ENCODE measurements at places on chromosomes 6 and 20. TPM values are rescaled to one million over a fixed set of nuclear protein-coding genes. Genes with fewer than 3 reads are reported as not detected.

- peaks cover 15% of the 10 kb centered on the region for H3K27me3 ChIP-seq
- no peak overlapping the region for H3K27ac ChIP-seq
- peaks cover 6% of the 10 kb centered on the region for H3K4me1 ChIP-seq
- H3K36me3 ChIP-seq: no peaks in the 10 kb centered on the region
- DNase-seq: no peak
Observed at GRCh38 chr6:43714311-43715055, 26.9 kb upstream of the MRPS18A start.

Gene TRAPPC3L
- total RNA-seq: not detected

DNA sequence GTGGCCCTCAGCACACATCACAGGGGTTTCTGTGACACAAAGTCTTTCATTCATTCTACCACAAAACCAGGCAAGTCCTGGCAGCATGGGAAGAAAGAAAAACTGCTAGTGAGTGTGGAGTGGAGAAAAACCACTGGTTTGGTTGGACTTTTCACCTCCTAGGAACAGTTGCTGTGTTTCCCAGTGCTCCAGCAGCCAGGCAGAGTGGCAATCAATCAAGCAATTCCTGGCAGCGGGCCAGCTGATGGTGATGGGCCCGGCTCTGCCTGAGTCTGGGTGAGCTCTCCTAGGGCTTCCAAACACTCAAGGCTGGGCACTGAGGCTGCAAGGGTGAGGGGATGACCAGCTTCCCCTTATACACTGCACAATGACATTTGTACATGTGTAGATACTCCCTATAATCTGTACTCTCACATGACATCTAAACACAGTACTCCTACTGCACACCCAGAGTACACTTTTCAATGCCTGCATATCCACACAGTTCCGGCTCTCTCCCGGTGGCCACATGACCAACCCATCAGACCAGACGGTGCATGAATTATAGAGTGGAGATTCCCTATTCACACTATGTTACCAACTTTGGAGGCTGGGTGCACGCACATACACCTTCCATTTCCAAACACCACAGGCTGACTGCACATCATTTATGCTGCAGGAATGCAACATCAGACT, 156.6 kb downstream of the UNC5CL start:
- peaks cover 10% of the 10 kb centered on the region for H3K27me3 ChIP-seq
- no peak overlapping the region for H3K4me3 ChIP-seq
- DNase-seq: no peak
- no peaks in the 10 kb centered on the region for H3K36me3 ChIP-seq
- no peak overlapping the region for H3K27ac ChIP-seq
- peaks cover 4% of the 10 kb centered on the region for H3K4me1 ChIP-seq

Gene NKAIN2
- not detected for total RNA-seq

- peaks cover 5% of the 10 kb centered on the region for H3K27me3 ChIP-seq
- H3K27ac ChIP-seq: no peak overlapping the region
- no peaks in the 10 kb centered on the region for H3K36me3 ChIP-seq
- no peaks in the 10 kb centered on the region for H3K4me1 ChIP-seq
- no peak overlapping the region for H3K4me3 ChIP-seq
Observed at GRCh38 chr6:137465378-137466009, 28.7 kb downstream of the OLIG3 start.

DNA sequence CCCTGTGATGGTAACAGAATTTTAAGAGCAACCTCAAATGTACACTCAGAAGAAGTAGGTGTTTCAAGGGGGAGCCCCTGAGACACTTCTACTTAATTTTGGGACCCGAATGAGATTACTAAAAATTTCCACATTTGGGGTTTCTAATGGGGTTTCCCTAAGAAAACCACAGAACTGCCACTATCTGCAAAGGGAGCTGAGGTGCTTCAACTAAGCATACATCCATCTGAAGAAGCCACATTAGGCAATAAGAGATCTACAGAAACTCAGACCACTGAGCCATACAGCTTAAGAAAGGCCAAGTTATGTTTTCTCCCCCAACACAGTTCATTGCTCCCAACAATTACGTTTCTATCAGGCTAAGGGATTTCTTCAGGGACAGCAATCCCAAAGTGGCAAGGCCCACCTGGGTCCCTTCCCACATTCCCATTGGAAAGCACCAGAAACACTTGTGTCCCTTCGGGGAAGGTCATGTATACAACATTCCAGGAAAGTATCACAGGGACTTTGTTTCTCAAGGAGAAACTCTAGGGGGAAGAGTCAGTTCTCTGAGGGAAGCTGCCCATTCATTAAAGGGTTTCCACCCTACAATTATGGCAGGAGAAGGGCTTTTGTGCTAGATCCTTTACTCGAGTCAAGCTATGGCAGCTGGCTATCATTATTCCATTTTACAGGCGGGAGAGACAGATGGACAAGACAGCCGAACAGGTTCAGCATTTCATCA, 5.0 kb downstream of the BCL2L1 start:
- H3K27ac ChIP-seq: peak overlapping the region; percentile 94
- no peaks in the 10 kb centered on the region for H3K27me3 ChIP-seq
- peaks cover 52% of the 10 kb centered on the region for H3K4me1 ChIP-seq
- H3K36me3 ChIP-seq: peaks cover 97% of the 10 kb centered on the region

Gene PLG
- not detected for total RNA-seq

DNA sequence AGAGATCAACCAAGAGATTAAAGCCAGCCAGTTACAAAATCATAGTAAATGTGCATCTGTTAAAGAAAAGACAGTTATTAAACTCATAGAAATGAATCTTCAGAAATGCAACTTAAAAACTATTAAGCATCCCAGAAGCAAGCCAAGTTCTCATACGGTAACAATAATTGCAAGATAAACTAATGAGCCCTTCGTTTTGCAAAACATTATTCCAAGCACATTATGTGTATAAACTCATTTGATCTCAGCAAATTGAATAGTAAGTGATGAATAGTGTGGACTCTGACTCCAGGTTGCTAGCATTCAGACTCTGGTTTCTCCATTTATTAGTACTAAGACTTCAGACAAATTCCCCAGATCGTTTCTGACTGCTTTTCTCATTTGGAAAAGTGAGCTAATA, 85.2 kb downstream of the SNAP25 start:
- H3K27ac ChIP-seq: no peak overlapping the region
- peaks cover 1% of the 10 kb centered on the region for H3K4me1 ChIP-seq
- no peak for DNase-seq
- no peak overlapping the region for H3K4me3 ChIP-seq
- peaks cover 8% of the 10 kb centered on the region for H3K27me3 ChIP-seq
- no peaks in the 10 kb centered on the region for H3K36me3 ChIP-seq

DNA sequence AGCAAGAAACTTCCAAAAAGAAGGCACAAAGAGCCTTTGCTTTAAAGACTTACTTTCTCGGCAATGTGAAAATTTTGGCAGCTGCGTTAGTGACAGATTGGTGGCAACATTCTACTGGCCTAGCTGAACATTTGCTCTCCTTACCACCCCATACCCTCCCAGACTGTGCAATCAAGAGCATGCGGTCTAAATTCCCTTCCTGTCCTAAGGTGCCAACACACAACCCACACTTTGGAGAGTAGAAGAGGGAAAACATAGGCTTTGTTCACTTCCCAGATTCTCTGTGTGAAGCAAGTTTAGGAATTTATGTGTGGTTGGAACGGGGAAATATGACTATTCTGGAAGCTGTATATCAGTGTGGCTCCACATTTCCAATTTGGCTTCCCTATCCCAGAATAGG, 29.8 kb upstream of the NEDD9 start:
- H3K4me1 ChIP-seq: peaks cover 52% of the 10 kb centered on the region
- H3K27me3 ChIP-seq: no peaks in the 10 kb centered on the region
- DNase-seq: no peak
- H3K4me3 ChIP-seq: no peak overlapping the region
- H3K36me3 ChIP-seq: peaks cover 8% of the 10 kb centered on the region
- H3K27ac ChIP-seq: no peak overlapping the region

Gene CASS4
- 5.1 TPM for total RNA-seq

Gene ECT2L
- total RNA-seq: not detected

Gene SGK2
- total RNA-seq: 0.27 TPM

DNA sequence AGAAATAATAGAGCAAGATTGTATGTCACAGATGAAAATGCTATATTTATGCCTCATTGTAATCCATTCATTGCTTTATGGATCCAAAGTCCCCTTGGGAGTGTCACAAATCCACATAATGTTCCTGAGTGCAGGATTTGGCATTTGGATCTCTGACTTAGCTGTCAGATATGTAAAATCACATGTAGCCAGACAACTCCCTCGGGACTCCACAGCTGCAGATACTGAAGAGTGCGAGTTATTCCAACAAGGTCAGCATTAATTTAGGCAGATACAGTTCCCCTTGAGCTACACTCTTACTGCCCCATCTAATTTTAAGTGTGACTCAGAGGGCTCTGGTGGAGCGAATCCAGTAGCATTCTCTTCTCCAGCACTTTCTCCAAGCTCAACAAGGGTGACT, 433.2 kb downstream of the CD83 start:
- no peaks in the 10 kb centered on the region for H3K36me3 ChIP-seq
- DNase-seq: no peak
- no peak overlapping the region for H3K4me3 ChIP-seq
- H3K27me3 ChIP-seq: peaks cover 2% of the 10 kb centered on the region
- H3K27ac ChIP-seq: no peak overlapping the region
- no peaks in the 10 kb centered on the region for H3K4me1 ChIP-seq

- H3K4me1 ChIP-seq: peaks cover 3% of the 10 kb centered on the region
- no peaks in the 10 kb centered on the region for H3K27me3 ChIP-seq
- no peaks in the 10 kb centered on the region for H3K36me3 ChIP-seq
- DNase-seq: peak; percentile 10
Observed at GRCh38 chr20:38357653-38358207, 11.4 kb downstream of the LBP start.

DNA sequence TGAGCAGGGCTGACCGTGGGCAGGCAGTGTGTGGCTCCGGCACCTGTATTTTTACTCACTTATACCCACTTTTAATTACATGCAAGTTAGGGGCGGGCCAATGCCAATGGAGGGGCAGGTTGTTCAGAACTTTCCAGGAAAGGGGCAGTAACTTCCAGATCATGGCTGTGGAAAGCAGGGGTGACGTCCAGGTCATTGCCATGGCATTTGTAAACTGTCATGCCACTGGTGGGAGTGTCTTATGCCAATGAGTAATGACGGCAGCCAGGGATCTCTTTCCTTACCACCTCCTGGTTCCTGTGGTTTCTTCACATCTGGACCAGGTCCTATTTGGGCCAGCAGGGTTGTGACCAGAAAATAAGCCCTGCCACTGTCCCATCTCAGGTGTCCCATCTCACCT, 258.7 kb downstream of the THBS2 start:
- no peak for DNase-seq
- H3K27me3 ChIP-seq: no peaks in the 10 kb centered on the region
- no peaks in the 10 kb centered on the region for H3K36me3 ChIP-seq
- no peak overlapping the region for H3K4me3 ChIP-seq
- H3K27ac ChIP-seq: no peak overlapping the region

- H3K27me3 ChIP-seq: peaks cover 21% of the 10 kb centered on the region
- H3K27ac ChIP-seq: no peak overlapping the region
- H3K4me1 ChIP-seq: peaks cover 8% of the 10 kb centered on the region
- no peak for DNase-seq
- H3K36me3 ChIP-seq: no peaks in the 10 kb centered on the region
Observed at GRCh38 chr20:36155629-36155971, 1.1 kb downstream of the EPB41L1 start.

DNA sequence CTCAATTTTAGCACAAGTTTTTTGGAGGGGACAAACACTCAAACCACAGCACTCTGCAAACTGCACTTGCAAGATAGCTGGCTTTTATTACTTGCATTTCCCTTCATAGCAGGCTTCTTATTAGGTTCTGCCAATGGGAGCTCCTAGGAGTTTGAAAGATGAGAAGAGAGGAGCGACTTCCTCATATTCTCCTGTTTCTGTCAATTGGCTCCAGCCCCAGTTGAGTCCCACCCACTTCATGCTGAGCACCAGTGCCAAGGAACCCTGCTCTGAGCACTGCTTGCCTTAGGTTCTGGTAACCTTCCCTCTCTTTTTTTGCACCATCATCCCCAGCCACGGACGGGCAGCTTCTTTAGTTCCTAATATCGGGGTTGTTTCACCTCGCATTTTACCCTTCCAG, 67.9 kb downstream of the PSMB1 start:
- no peak overlapping the region for H3K27ac ChIP-seq
- DNase-seq: no peak
- H3K36me3 ChIP-seq: no peaks in the 10 kb centered on the region
- no peaks in the 10 kb centered on the region for H3K4me1 ChIP-seq

- no peaks in the 10 kb centered on the region for H3K4me1 ChIP-seq
- DNase-seq: no peak
- peaks cover 35% of the 10 kb centered on the region for H3K27me3 ChIP-seq
- no peak overlapping the region for H3K27ac ChIP-seq
- no peak overlapping the region for H3K4me3 ChIP-seq
- no peaks in the 10 kb centered on the region for H3K36me3 ChIP-seq
Observed at GRCh38 chr6:13992417-13993055, 67.8 kb downstream of the RNF182 start.

GRCh38 chr20:56628015-56628872, 862 bp upstream of the TFAP2C start:
- DNase-seq: peak; percentile 16
- H3K36me3 ChIP-seq: no peaks in the 10 kb centered on the region
- H3K27me3 ChIP-seq: peaks cover 54% of the 10 kb centered on the region
- peaks cover 14% of the 10 kb centered on the region for H3K4me1 ChIP-seq
- no peak overlapping the region for H3K27ac ChIP-seq

DNA sequence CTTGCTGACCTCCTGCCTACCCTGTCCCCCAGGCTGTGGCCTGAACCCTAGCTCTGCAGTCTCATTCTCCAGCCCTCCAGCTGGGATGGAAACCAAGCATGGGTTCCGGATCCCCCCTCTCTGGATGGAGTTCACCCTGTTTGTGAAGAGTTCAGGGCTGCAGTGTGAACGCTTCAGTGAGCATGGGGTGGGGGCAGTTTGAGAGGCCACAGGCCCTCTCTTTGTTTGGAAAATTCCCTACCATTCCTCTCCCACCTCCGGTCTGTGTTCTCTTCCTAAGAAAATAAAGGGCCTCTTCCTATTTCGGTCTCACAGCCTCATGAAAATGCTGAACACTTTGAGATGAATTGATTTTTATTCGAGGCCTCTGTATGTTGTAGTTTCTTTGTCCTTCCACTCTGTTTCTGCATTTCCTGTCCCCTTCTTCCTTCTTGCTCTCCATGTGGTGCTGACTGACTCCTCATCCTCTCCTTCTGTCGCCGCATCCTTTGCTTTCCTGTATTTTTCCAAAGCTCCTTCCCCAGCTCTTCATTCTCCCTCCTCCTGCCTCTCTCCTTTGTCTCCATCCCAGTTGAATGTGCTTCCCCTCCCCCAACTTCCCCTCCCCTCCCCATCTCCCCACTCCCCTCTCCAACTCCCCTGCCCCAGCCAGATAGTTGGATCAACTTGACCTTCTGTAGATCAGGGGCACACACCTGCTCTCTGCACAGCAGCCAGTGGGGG, 2.4 kb upstream of the KCNK5 start:
- no peak overlapping the region for H3K27ac ChIP-seq
- H3K27me3 ChIP-seq: peaks cover 2% of the 10 kb centered on the region
- peaks cover 10% of the 10 kb centered on the region for H3K36me3 ChIP-seq
- peaks cover 15% of the 10 kb centered on the region for H3K4me1 ChIP-seq
- H3K4me3 ChIP-seq: no peak overlapping the region
